Stimulated activated CD8-positive, alpha-beta memory T cell treated with anti-CD3 and anti-CD28 coated beads, Interleukin-2, amount 100 ng/mL, for 1 hour (primary cell): ENCODE measurements at places on chromosomes 2 and 18.

DNA sequence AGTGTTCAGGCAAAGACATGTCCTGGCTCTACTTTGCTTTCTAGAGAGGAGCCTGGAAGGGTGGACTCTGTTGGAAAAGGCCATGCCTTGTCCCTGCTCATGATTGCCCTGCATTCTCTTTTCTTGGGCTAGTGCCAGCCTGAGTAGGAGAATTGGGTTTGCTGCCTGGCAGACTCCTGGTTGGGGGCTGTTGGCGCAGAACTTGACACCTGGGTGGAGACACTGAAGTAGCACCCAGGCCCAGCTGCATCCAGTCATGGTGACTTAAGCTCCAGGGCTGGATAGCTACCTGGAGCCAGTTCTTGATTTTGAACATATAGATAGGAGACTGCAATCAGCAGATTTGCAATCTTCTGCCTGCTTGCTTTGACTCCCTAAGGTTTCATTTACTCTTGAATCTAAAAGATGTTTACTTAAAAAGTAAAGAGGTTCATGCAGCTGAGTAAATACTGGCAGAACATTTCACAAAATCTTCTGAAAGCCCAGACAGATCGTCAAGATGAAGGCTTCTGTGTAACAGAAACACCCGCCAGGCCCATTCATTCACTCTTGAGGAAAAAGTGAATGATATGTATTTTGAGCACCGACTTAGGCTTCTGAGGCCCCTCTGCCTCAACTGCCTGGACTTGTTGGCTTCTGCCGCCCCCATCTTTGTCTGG lies 38.0 kb upstream of the YWHAQ start:
- no peak for DNase-seq

DNA sequence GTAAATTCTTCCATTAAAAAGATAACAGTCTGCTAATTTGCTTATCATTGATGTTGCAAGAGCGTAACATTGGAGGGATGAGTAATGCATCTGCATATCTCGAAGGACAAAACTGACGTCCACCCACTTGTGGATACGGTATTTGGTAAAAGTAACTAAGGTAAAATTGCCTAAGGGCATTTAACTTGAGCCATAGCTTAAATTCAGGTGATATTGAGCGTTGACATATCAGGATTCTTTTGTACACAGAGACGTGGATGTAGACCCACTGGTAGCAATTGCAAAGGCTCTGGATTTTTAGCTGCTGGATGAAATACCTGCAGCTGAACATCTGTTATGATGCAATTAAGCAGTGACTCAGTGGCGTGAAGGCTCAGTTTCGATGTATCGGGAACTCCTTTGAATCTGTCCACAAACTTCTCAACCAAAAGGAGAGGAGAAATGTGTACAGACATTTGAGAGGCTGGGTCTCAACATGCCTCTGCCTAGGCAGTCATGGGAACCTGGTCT lies 119.3 kb downstream of the SPTBN1 start:
- DNase-seq = no peak

DNA sequence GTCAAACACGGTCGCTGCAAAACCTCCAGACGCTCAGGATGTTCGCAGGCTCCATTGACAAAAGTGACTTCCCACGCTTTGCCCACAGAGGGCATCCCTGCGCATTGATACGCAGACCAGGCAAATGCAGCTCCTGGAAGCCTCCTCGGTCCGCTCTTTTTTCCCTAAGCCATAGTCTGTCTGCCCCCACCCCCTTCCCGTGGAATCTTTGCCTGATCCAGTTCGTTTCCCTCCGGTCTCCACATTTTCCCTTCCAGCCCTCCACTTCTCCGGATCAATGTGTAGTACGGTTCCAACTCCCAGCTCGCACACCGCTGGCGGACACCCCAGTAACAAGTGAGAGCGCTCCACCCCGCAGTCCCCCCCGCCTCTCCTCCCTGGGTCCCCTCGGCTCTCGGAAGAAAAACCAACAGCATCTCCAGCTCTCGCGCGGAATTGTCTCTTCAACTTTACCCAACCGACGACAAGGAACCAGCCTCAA lies at the start of gene DCC:
Gene DCC, plus strand, starts transcription at position 307 of the 481 bp plus-strand sequence. CDS start 591 bp downstream, outside the sequence.
- DNase-seq = no peak

- no peak for DNase-seq
These were observed 1434.4 kb downstream of the LRP1B start for GRCh38 chr2:140696449-140696848.

GRCh38 chr2:143802871-143803650 lies 673.8 kb downstream of the ARHGAP15 start:
- DNase-seq = no peak

DNA sequence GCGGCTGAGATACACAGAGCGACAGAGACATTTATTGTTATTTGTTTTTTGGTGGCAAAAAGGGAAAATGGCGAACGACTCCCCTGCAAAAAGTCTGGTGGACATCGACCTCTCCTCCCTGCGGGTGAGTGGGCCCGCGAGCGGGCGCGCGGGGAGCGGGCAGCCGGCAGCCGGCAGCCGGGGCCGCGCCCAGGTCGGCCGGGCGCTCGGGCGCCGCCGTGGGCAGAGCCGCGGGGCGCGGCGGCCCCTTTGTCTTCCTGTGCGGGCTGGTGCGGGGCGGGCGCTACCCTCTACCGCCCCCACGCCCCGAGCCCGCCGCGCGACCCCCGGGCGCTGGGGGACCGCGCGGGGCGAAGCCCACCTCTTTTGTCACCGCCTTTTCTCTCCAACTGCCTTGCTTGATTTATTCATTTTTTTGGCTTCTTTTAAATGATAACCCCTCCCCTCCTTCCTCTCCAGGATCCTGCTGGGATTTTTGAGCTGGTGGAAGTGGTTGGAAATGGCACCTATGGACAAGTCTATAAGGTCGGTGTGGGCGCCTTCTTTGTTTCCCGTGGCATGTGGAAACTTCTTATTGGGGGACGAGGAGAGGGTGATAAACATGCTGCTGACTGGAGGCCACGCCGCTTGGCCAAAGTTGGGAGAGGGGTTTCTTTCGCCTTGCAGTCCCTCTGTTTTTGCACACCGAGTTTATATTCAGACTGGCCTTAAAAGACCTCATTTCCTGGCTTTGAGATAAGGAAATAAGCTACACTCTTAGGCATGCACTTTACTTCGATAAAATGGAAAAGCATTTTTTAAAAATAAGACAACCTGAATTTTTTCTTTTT lies 722 bp downstream of the MAP4K4 start:
- DNase-seq = no peak

- DNase-seq = no peak
These were observed 42.6 kb downstream of the CMPK2 start for GRCh38 chr2:6823111-6823510.

GRCh38 chr18:44977856-44978255 lies 297.2 kb downstream of the SETBP1 start:
- no peak for DNase-seq

DNA sequence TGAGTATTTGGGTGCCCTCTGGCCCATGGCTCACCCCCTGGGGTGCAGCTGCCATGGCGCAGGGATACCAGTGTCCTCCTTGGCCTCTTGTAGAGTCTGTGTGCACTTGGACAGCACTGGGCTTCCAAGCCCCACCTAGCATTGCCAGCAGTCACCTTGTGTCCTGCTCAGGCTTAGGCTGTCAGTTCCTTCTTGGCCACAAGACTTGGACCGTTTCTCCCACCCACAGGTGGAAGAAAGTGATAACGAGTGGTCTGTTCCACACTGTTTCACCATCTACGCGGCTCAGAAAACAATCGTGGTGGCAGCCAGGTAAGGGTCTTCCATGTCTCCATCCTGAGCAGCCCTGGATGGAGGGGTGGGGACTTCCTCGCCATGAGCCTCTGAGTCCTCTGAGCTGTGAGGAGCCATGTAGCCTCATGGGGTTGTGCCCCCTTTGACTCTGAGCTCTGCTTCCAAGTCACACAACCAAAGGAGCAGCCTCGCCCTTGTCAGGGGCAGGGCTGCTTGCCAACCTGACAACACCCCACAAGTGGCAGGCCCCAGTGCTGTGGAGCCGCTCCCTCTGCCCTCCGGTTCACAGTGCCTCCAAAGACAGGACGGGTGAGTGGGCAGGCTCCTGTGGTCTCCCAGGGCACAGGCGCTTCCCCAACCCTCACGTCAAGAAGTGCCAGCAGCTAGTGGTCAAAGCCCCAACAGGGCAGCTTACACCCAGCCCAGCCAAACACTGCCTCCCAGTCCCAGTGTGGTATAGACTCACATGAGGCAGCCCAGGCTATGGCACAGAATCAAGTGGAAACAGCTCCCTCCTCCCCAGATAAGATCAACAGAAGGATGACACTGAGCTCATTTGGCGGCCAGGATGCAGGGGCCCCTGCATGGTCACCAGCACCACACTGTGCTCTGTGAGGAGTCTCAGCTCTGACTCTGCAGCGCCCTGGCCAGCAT lies 18.4 kb downstream of the STK25 start:
- DNase-seq = no peak

- DNase-seq = no peak
These were observed 10.5 kb upstream of the BBS5 start for GRCh38 chr2:169468841-169469240.

- DNase-seq = no peak
These were observed 87.4 kb downstream of the EML4 start for GRCh38 chr2:42256505-42256904.

DNA sequence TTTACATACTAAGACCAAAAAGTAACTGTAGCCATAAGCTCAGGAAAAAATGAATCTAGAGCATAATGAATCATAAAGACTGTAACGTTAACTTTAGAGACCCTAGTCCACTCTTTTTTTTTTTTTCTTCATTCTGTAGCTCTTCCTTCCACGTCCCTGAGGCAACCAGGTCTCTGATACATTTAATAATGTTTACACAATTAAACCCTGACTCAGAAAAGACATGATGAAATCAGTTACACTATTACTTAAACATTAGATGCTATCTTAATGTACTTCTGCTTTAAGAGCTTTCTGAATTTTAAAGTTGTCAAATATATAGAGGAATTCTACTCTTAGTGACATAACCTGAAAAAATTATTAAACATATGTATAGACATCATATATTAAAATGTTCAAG lies 1121.5 kb upstream of the DDX18 start:
- no peak for DNase-seq

DNA sequence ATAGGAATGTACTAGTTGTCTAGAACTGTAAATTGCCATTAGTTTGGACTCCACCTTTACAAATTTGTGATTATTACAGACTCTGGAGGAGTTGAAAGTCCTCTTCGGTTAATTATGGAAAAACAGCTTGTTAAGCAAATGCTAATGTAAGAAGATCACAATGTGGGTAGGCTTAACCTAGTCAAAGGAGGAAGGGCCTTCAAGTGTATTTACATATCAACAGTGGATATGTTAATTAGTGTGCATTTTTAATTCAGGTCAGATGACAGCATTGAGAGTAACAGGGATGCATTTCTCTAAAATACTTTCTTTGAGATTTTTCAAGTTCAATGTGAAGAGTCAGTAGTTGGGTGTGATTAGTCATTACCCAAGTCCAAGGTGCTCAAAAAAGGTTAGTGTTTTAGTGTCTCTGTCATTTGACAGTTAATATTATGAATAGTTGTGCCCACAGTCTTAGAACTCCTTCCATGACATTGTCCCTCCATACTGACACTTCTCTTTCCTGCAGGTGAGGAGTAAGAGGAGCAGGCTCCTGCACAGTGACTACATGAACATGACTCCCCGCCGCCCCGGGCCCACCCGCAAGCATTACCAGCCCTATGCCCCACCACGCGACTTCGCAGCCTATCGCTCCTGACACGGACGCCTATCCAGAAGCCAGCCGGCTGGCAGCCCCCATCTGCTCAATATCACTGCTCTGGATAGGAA lies 28.0 kb downstream of the CD28 start:
- no peak for DNase-seq

GRCh38 chr2:88707003-88707402 lies 15.5 kb downstream of the RPIA start:
- no peak for DNase-seq

GRCh38 chr2:215617060-215617824 lies 181.4 kb upstream of the FN1 start:
- DNase-seq = no peak

- DNase-seq = no peak
These were observed 13.6 kb downstream of the B3GNT2 start for GRCh38 chr2:62209427-62209991.

DNA sequence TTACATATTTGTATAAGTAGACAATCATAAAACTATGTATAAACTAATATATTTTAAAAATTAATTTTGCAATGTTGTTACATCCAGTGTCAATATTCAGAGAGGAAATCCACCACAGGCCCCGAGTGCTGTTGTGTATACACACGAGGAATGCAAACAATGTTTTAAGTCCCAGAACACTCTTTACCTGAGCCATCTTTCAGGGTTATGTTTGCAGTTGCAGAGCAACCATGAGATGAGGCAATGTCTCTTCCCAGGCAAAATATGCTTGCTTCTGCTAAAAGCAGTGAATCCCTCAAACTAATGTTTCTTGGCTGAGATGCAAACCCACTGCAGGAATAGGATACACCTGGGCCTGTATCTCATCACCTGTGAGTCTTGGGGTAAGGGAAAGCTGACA lies 91.3 kb downstream of the ASXL2 start:
- no peak for DNase-seq

DNA sequence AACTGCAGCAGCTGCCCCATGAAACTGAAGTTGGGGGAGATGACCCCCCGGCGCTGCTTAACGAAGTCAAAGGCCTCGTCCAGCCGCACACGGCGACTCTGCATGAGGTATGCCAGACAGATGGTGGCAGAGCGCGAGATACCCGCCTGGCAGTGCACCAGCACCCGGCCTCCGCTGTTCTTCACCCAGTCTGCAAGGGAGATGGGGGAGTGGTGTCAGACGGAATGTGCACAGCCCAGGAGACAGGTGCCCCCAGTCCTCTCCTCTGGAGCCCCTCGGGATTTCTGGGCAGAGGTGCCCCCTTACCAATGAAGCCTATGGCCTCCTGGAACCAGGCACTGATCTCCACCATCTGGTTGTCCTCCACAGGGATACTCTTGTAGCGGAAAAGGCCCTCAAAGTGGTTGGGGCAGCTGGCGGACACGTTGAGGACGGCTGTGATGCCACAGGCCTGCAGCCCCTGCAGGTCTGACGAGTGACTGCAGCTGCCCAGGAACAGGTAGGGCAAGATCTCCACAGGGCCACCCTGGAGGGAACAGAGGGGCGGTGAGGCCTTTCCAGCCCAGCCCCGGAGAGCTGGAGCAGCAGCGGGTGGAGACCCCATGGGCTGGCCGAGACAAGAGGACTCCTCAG lies 1.3 kb downstream of the DUSP2 start:
- DNase-seq = no peak

DNA sequence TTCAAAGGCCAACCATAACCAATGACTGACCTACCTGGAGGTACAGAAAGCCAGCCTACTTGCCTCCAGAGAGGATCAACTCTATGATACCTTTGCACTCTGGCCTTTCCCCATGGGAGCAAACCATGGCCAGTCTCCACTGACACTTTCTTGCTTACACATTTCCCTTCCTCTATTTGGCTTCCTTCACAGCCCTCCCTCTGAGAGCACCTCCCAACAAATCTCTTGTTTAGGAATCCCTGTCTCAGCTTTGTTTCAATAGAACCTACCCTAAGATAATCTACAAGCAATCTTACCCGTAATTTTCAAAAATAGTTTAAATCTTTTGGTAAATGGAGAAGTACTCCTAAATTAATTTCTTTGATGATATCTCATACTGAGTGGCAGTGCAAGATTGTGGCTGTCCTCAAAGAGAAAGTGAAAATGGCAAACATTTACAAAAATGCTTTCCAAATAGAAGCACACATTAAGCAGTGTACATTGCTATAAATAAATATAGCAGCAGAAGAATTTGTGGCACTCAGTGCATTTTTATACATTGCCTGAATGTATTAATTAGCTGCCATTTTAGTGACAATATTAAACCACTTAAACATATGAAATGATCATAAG lies 140.6 kb downstream of the CCDC148 start:
- no peak for DNase-seq

- DNase-seq = no peak
These were observed 1367.7 kb upstream of the CELF4 start for GRCh38 chr18:38933322-38933721.
